Right ventricle myocardium inferior (tissue), 1 donor: ENCODE measurements at places on chromosomes 16 and 17. TPM values are rescaled to one million over a fixed set of nuclear protein-coding genes. Genes with fewer than 3 reads are reported as not detected.

- DNase-seq = no peak
Observed at GRCh38 chr17:11701911-11702310, 103.6 kb downstream of the DNAH9 start.

DNA sequence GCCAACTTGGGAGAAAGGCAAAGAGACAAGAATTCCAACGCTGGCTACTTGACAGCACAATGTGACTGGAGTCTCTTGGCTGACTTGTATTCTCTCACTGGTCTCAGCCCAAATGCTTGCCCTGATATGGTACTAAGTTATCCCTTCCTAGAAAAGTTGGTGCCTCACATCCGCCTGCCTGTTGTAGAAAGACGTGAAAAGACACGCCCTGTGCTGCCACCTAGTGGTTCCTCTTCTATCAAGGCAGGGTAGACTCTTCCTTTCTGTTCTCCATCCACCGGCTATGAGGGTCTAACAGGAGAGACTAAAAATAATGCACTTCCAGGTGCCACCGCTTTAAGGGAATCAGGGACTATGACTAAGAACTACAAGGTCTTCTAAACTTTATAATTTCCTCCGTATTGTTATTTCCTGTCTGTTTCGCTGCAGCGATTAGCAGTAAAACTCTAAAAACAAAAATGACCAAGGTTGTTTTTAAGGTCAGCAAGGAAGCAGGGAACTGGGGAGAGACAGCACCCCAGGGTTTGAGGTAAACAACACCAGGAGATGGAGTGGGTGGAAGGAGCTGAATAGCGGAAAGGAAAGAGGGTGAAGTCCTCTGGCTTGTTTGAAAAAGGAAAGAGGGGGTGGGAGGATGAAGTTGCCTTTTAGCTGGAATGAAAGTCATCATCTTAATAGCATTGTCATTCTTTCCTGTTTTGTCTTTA lies 109.5 kb downstream of the YPEL2 start:
- DNase-seq = peak; percentile 90

GRCh38 chr16:84610376-84610775 lies 7.5 kb downstream of the COTL1 start:
- no peak for DNase-seq

DNA sequence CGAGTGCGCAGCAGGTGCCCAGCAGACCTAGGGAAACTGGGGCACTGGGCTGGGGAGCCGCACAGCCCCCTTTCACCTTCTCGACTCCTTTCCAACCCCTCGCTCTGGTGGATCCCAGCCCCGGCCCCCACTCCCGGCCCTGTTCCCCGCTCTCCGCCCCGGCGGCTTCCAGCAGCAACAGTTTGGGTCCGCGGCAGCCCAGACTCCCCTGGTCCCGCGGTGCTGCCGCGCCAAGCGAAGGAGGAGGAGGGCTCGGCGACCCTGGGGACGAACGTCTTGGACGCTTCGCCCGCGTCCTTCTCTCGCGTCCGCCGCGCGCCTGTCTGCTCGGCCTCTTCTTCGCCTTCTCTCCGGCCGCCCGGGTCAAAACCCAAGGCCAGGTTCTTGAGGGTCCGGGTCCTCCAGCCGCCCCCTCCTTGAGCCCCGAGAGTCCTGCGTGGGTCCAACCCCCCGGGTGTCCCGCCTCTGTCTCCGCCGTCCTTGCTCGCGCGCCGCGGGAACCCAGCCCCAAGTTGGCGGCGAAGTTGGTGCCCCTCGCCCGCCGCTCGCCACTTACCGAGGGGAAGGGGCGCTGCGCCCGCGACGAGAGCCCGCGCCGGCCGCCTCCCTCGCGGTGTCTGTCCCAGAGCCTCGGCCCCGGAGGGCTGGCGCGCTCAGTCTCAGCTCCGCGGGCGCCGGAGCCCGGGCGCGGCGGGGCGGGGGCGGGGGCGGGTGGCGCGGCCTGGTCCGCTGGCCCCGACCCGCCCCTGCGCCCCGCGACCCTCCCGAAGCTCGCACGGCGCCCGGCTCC lies 1.4 kb upstream of the GRIN2C start:
- no peak for DNase-seq

The C17orf75 gene
- total RNA-seq = 15.9 TPM

The TEN1 gene
- total RNA-seq = 9.4 TPM

The CX3CL1 gene
- total RNA-seq = 15.2 TPM

The INPP5K gene
- total RNA-seq = 35.4 TPM
